Activated CD4-positive, CD25-positive, alpha-beta regulatory T cell treated with anti-CD3 and anti-CD28 coated beads, Interleukin-2, amount 50 U/mL, for 72 hours (primary cell): ENCODE measurements at places on chromosomes 12 and 14.

- DNase-seq, result no peak
Observed at GRCh38 chr12:256225-256624, 6.4 kb downstream of the SLC6A13 start.

DNA sequence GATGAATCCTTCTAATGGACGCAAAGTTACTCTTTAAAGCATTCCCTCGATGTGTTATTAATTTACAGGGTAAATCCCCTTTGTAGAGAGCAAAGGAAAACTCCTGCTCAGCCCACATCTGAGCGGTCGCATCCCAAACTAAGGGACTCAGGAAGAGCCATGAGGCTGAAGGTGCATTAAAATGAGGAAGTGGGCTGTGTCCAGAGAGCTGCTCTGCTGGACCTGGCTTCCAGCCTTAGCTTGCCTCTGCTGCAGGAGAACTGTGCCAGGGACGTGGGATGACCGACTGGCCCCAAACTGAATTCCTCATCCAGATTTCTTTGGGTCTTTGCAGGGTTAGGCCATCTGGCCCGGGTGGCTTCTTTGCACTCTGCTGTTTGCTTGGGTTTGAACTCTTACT lies 88.3 kb downstream of the FBXW8 start:
- no peak for DNase-seq

- no peak for DNase-seq
Observed at GRCh38 chr12:102326982-102327381, 129.3 kb upstream of the PMCH start.

DNA sequence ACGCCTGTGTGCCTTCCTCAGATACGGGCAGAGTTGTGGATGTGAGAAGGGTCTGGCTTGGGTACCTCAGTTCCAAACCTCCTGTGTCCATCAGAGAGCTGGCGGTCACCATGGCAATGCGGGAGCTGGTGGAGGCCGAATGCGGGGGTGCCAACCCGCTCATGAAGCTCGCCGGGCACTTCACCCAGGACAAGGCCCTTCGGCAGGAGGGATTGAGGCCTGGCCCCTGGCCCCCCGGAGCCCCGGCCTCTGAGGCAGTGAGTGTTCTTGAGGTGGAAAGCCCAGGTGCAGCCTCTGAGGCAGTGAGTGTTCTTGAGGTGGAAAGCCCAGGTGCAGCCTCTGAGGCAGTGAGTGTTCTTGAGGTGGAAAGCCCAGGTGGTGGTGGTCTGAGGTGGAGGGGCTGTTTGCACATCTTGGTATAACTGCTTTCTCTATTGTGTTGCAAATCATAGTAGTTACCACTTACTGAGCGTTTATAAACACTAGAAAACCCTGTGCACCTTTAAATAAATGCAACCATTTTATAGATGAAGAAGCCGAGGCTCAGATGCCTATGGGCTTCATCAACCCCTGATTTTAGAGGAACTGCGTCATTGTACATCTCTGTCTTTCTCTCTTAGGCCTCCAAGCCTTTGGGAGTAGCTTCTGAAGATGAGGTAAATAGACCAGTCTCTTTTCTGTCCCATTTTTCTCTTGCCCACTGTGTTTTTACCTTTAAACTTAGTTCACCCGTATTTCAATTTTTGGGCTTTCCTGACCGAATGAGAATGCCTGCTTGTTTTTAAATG lies 976 bp downstream of the PEX5 start:
- peak; percentile 34 for DNase-seq

- DNase-seq, result peak; percentile 70
Observed at GRCh38 chr12:57110104-57111030, 795 bp downstream of the STAT6 start.

- no peak for DNase-seq
Observed at GRCh38 chr12:91119089-91119488, 7.8 kb upstream of the LUM start.

GRCh38 chr12:48512855-48513254 lies 12.6 kb upstream of the OR8S1 start:
- DNase-seq, result no peak

DNA sequence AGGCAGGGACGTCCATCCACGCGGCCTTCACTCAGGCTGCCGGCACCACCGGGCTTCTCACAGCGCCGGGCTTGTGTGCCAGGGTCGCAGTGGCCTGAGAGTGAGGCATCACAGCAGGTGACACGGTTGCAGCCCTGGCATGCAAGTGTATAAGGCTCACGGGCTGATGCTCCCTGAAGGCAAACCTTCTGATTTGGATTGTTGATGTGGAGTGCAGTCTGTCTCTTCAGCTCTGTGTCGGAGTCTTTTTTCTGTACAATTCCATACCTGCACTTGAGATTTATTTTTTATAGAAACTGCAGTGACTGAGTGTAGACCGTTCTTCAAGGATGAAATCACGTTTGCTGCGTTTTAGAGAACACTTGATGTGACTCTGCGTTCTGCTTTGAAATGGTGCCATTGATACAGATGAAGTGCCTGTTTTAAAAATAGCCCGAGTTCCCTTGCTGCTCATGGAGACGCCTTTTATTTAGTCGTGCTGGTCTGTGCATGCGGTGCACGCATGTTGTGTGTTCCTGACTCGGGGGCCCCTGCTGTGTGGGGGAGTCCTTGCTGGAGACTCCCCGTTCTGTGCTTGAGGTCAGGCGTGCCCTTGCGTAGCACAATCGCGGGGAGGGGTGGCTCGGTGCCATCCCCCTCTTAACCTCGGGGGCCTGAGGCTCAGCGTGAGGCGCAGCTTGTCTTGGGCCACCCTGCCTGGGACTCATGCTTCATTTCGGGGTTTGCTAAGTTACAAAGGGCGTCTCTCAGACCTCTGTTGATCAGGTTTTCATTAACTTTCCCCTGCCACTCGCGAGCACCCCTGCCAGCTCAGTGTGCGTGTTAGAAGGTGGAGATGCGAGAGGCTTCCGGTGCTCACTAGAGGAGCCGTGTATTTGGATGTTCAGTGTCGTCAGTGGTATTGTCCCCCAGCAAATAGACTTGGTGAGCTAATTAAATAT lies 21.6 kb upstream of the AMN start:
- DNase-seq, result no peak

DNA sequence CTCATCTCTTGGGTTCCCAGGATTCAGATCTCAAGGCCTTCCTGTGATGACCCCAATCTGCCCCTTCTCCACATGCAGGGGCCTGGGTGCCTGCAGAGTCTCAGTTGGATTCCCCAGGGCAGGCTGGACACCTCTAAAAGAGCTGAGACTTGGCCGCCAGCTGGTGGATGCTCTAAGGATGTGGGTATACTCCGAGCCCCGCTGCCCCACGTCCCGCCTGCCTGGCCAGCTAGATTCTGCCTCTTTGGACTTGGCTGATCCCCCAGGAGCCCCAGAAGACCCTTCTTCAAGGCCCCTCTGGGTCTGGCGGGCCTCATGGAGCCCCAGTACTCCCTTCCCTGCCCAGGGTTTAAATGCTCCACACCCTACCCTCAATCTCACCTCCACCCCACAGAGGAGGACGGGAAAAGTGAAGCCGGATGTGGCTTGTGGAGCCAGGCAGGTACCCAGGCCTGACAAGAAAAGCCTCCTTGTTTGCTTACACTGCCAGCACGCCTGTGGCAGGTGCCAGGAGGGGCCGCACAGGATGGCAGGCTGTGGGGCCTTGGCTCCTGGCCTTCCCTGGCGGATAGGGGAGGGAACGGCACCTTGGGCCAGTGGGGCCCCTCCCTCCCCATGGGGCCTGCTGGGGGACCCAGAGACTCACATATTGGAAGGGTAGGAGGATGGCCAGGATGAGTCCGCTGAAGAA lies 15.1 kb downstream of the FAIM2 start:
- no peak for DNase-seq

DNA sequence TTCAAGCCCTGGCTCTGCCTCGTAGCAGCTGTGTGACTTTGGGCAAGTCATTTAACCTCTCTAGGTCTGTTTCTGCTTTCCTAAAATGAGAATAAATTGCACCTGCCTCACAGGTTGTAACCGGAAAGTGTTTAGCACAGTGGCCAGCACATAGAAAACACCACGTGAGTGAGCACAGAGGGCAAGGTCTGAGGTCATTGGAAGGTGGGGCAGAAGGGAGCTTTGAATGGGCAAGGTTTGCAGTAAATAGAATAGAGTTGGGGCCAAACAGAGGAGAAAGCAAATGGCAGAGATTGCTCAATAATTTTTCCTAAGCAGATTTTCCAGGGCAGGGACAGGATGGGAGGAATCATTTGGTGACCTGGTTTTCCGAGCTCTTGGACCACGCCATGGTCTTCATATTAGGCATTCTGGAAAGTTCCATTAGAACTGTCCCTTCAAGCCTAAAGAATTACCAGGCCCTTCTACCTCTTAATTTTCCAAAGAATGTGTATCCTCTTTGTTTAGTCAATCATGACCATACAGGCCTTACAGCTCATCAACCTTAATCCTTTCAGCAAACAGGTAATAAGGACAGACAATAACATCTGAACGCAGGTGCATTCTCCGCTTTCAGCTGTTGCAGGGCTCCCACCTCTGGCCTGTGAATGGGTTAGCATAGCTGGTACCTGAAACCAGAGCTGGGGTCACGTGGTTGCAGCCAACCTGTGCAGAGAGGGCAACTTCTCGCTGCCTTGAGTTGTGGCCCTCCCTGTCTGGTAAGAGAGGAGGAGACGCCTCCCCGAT lies 53.8 kb downstream of the VWF start:
- no peak for DNase-seq

GRCh38 chr14:20427231-20428009 lies 8.5 kb downstream of the KLHL33 start:
- DNase-seq, result no peak
